Bronchial epithelial cell (primary cell): ENCODE measurements at places on chromosomes 2 and 18. TPM values are rescaled to one million over a fixed set of nuclear protein-coding genes. Genes with fewer than 3 reads are reported as not detected.

MGAT5 gene
- total RNA-seq, result 48.7 and 66.2 TPM in 2 replicates

KCNG3 gene
- total RNA-seq, result under 0.01 TPM in 1 of 2 replicates, not detected in the other

KANSL1L gene
- 8.7 and 10.2 TPM in 2 replicates for total RNA-seq

SERPINB11 gene
- 1.6 and 9.5 TPM in 2 replicates for total RNA-seq

PTPN4 gene
- 20.5 and 34.2 TPM in 2 replicates for total RNA-seq

TRIM43 gene
- under 0.01 TPM in 1 of 2 replicates, not detected in the other for total RNA-seq

KCNK3 gene
- not detected in 2 replicates for total RNA-seq

PKDCC gene
- 0.38 and 0.79 TPM in 2 replicates for total RNA-seq

BMP10 gene
- total RNA-seq, result not detected in 2 replicates

TDRD15 gene
- not detected in 2 replicates for total RNA-seq

SPDYA gene
- 0.79 and 1.4 TPM in 2 replicates for total RNA-seq

ALMS1 gene
- 7.4 and 7.9 TPM in 2 replicates for total RNA-seq

DSG4 gene
- total RNA-seq, result under 0.01 TPM in 1 of 2 replicates, not detected in the other

HAAO gene
- total RNA-seq, result 0.38 TPM in 1 of 2 replicates, not detected in the other

BOK gene
- total RNA-seq, result 18.4 and 19.5 TPM in 2 replicates

ADCYAP1 gene
- total RNA-seq, result not detected in 2 replicates

GCG gene
- not detected in 2 replicates for total RNA-seq

DNMT3A gene
- total RNA-seq, result 12.9 and 21.3 TPM in 2 replicates

SPC25 gene
- 0.13 TPM in 1 of 2 replicates, not detected in the other for total RNA-seq

POTEI gene
- total RNA-seq, result not detected in 2 replicates
